Activated CD4-positive, alpha-beta T cell treated with anti-CD3 and anti-CD28 coated beads for 36 hours (primary cell): ENCODE measurements at places on chromosomes 11 and 22. TPM values are rescaled to one million over a fixed set of nuclear protein-coding genes. Genes with fewer than 3 reads are reported as not detected.

DNA sequence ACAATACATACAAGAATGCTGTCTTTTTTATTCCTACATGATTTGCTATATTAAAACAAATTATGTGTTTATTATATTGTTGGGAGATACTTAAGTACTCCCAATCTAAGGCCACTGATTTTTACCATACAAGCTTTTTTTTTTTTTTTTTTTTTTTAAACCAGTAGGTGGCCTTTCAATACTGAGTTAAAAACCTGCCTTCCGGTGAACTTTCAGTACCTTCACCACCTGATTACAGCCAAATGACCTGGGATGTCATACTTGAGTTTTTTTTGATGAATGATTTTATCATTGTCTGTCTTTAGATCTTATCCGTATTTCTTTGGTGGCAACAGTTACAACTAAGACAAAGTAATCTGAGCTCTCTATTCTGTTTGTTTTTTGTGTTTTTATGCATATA is 94.0 kb upstream of the FOLH1 start:
- no peak for DNase-seq

GRCh38 chr22:27260087-27260698 is 541.4 kb downstream of the MN1 start:
- no peak for DNase-seq

GRCh38 chr22:48876951-48877350 is 950.7 kb downstream of the BRD1 start:
- no peak for DNase-seq

- DNase-seq = no peak
These were observed 50.8 kb downstream of the ATG16L2 start for GRCh38 chr11:72864702-72865655.

DNA sequence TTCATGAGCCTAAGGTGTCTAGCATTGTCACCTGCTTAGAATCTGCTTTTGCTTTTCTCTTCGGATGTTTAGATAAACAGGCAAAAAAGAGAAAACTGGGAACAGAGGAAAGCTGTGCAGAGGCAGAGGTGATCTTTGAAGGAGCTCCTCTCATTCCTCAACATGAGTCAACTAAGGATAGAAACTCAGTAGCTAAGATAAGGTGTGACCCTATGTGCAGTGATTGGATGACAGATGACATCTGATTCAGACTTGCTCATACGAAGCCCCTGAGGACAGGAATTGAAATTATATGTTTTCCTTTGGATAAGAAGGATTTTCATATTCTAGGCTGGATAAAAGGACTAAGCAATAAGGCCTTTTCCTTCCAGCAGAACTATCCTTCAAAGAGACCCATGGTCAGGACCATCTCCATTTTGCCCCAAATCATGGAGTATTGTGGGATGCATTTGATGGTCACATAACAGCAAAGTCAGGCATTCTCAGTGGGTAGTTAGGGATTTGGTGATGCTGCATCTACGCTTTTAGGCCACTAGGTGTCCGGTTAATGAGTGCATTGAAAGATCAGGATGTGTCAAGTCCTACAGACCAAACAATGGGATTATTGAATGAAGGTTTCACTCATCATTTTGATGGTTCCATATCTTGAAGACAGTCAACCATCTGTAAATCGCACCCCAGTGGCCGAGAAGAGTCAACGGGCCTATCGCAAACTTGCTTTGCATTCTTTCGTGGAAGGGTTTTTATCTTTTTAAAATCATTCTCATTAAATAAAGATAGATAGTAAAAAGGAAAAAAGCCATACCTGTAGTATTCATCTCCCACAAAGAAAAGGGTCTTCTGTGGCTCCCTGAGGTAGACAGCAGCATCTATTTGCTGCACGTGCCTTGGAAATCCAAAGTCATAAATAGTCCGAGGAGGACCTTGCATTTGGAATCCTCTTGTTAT is 32.2 kb downstream of the MMP20 start:
- no peak for DNase-seq

- DNase-seq = no peak
These were observed 18.1 kb downstream of the BTG4 start for GRCh38 chr11:111494040-111494439.

KRTAP5-2 gene
- total RNA-seq = not detected

TRIM64 gene
- not detected for total RNA-seq

CCDC73 gene
- not detected for total RNA-seq
